ENCODE measurements at places on chromosomes 13 and 19.

GRCh38 chr13:26220575-26220974 lies 1.5 kb downstream of the RNF6 start:
- no peak for DNase-seq

DNA sequence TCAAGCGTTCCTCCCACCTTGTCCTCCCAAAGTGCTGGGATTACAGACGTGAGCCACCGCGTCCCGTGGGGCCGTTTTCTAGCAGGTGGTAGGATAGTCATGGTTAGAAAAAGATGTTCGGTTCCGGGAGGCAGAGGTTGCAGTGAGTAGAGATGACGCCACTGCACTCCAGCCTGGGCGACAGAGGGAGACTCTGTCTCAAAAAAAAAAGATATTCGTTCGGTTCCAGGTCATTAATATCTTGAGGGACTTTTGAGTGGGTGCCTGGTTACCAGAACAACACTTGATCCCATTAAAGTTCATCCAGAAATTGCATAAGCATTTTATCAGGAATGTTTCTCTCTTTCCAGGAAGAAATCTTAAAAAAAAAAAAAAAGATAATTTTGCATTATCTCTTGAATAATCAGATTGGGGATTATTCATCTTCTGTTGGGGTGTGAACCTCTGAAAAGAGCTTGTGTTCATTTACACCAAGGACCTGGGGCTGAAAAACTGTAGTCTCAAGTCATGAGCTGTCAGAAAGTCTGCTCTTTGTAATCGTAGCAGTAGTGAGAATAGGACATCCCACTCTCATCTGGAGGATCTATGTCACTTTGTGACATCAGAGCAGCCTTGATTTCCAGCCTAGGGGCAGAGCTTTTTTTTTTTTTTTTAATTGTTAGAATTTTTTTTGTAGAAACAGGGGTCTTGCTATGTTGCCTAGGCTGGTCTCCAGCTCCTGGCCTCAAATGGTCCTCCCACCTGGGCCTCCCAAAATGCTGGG lies 1.0 kb upstream of the ETHE1 start:
- no peak for DNase-seq

GRCh38 chr19:280541-281009 lies 10.6 kb downstream of the PLPP2 start:
- no peak for DNase-seq

DNA sequence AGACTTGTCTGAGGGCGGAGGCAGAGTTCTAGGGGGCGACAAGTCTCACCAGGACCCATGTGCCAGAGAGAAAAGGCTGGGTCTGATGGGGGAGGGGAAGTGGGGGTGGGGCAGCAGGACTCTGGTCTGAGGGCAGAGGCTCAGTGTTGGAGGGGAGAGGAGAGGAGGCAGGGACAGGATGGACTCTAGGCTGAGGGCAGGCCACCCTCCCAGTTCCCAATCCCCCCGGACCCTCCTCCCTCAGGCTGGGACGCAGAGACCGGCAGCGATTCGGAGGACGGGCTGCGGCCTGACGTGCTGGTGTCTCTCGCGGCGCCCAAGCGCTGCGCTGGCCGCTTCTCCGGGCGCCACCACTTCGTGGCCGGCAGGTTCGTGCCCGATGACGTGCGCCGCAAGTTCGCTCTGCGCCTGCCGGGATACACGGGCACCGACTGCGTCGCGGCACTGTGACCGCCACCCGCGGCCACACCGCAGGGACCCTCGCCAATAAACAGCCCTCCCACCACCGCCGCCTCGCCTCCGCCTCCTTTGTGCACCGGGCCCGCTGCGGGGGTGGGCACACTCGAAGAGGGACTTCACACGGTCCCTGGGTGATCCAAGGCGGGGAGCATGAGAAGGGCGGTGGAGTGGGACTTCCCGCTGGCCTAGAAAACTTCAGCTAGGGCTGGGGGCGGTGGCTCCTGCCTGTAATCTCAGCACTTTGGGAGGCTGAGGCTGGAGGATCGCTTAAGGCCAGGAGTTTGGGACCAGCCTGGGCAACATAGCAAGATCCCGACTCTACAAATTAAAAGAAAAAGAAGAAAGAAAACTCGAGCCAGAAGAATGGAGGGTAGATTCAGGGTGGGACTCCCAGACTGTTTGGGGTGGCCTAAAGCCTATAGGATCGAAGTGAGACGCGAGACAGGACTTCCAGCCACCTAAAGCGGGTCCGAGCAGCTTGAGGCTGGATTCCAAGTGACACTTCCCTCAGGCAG lies 703 bp upstream of the CILP2 start:
- DNase-seq = no peak

GRCh38 chr13:113669231-113669754 lies 2.3 kb downstream of the GRK1 start:
- DNase-seq = no peak

DNA sequence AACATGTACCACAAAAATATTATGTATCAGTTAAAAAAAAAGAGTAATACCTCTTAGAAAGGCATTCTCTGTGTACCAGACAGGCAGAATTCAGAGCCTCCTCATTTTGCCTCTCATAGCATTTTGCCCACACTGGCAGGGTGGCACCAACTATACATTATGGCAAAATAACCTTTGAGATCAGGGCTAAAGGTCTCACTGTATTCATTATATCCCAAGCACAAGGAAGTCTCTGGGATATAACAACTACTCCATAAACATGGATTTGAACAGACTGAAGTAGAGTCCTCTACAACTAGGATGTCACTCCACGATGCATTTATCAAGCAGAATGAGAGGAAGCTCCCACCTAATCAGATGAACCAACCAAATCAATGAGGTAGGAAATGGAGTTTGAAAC lies 10.6 kb downstream of the SUCLA2 start:
- no peak for DNase-seq

DNA sequence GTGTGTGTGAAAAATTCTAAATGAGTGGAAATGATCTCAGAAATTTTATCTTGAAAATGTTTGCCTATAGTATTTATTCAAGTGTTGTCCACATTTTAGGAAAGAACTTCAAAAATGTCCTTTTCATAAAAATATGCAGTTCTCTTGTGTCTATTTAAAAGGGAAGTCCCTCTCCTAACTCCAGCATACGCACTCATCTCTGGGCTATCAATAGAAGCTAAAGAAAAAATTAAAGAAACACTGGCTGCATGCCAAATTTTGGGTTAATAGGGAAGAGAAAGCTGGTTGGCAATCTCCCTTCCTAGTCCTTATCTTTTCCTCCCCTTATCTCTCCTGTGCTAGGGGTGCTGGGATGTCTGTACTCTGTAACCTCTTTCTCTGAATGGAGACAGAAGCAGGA lies 313.3 kb downstream of the ENOX1 start:
- peak; percentile 3 for DNase-seq

GRCh38 chr19:22595918-22596341 lies 38.2 kb upstream of the ZNF492 start:
- no peak for DNase-seq

- no peak for DNase-seq
Observed at GRCh38 chr13:51740698-51741097, 63.3 kb downstream of the DHRS12 start.

DNA sequence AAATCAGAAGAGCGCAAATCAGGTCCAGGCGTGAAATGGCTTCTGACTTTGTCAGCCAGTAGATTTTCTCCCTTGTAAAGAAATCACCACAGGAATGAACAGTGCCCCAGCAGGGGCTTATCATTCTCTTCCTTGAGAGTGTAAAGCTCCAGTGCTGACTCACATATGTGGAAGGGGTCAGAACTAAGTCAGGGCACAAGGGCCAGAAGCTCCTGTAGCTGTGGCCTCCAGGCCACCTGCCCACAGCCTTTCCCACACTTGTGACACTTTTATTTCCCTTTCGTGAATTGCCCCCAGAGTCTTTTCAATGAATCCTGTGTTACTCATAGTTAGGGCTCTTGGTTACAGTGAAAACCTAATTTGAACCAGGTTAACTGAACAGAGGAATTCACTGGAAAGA lies 99.6 kb downstream of the SUCLA2 start:
- no peak for DNase-seq

DNA sequence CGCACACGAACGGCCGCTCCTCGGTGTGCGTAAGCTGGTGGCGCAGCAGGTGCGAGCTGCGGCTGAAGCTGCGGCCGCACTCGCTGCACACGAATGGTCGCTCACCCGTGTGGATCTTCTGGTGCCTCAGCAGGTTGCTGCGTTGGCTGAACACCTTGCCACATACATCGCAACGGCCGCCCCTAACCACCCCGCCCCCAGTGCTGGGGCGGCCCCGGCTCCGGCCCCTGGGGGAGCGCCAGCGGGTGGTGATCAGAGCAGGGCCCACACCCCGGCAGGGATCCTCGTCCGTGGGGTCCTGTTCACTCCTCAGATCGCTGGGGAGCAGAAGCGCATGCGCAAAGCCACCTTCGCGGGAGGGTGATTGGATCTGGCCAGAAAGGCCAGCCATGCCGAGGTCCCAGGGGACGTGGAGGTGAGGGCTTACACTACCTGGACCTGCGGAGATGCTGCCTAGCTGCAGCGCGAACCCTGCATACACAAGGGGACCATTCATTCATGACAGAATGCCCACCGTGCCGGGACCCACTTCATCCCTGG lies 4.7 kb upstream of the UBE2M start:
- DNase-seq = no peak

GRCh38 chr13:89066868-89067466 lies 1395.8 kb downstream of the SLITRK5 start:
- peak; percentile 6 for DNase-seq

GRCh38 chr19:6540918-6541689 lies 10.3 kb downstream of the TNFSF9 start:
- no peak for DNase-seq

GRCh38 chr19:39438270-39438934 lies 2.7 kb upstream of the RPS16 start:
- no peak for DNase-seq

GRCh38 chr13:77040835-77041234 lies 13.9 kb upstream of the FBXL3 start:
- DNase-seq = no peak

DNA sequence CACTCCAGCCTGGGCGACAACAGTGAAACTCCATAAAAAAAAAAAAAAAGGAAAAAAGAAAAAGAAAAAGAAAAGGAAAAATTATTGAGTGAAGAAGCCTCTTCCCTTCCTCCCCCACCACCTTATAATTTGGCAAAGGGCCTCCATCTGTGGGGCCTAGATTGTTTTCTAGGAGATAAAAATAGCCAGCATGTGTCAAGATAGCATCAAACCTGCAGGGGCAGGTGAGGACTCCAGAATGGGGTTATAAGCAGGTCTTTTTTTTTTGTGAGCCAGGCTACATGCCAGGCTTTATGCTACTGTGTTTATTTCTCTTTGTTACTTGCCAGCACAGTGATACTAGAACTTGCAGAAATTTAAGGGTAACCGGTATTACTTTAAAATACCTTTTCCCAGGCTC lies 11.7 kb upstream of the TRIM13 start:
- no peak for DNase-seq

- no peak for DNase-seq
Observed at GRCh38 chr13:45200701-45201232, at the start of gene KCTD4. TSS of gene KCTD4 (minus strand) at chr13:45201045. CDS start at chr13:45194567, 6,478 bp downstream.

- DNase-seq = no peak
Observed at GRCh38 chr19:50358483-50359327, 6.7 kb downstream of the NAPSA start.

DNA sequence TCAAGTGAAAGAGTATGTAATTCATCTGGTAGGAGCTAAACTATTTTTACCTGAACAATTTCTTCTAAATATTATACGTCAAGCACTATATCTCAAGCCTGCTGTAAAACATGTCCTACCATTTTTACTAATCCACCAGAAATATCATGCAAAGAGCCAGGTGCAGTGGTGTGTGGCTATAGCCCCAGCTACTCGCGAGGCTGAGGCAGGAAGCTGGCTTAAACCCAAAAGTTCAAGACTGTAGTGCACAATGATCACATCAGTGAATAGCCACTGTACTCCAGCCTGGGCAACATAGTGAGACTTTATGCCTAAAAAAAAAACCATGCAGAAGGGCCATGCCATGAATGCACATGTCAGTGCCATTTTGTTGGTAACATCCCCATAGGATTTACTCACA lies 20.7 kb upstream of the CLN5 start:
- no peak for DNase-seq

DNA sequence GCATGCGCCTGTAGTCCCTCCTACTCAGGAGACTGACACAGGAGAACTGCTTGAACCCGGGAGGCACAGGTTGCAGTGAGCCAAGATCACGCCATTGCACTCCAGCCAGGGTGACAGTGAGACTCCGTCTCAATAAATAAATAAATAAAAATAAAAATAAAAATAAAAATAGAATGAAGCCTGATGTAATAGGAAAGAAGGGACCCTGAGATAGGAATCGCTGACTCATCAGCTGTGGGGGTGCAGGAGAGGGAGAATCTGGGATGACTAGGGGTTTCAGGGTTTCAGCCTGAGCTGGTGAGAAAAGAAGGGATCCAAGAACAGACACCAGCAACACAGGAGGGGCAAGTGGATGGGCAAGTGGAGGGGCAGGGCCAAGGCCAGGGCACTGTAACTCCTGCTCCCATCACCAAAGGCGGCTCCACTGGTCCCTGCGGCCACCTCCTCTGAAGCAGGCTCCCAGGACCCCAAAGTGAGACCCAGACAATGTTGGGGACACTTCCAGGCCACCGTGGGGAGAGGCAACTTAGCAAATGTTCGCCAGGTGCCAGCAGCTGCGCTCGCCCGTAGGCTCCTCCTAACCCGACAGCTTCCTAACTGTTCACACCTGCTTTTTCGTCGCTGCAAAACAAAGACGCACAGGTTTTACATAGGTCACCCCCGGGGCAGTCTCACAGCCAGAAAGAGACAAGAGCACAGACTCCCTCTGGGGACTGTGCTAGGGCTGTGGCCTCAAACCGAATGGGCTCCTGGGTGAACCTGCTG lies 1.2 kb downstream of the HAUS8 start:
- DNase-seq = no peak

DNA sequence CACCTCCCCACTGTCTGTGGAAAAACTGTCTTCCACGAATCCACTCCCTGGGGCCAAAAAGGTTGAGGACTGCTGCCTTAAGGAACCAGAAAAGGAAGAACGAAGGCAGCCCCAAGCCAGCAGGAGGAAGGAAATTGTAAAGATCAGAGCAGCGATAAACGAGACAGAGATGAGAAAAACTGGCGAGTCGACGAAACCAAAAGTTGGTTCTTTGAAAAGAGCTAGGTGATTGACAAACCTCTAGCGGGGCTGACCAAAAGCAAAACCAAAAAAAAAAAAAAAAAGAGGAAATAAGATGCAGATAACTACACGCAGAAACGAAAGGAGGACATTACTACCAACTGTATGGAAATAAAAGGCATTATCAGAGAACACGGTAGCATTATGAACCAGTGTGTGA lies 76.9 kb downstream of the GADD45B start:
- DNase-seq = no peak

DNA sequence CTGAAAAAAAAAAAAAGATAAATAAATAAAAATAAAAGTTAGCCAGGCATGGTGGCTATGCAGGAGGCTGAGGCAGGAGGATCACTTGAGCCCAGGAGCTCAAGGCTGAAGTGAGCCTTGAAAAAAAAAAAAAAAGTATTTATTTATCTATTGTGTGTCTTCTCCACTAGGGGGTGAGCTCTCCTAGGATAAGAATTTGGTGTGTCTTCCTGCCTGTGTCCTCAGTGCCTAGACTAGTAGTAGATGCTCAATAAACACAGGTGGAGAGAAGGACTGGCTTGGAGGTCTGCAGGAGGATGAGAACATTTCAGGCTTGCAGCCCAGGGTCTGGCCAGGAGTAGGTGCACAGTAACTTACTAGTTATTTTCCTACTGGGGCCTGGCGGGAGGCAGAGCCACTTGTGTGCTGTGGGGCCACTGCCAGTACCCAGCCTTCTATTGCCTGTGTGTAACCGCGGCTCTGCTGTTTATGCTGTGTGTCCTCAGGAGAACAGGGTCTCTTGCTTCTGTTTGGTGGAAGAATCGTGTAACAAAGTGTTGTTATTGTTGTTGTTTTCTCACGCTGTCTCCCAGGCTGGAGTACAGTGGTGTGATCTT lies 5.4 kb downstream of the LMTK3 start:
- DNase-seq = peak; percentile 57

- no peak for DNase-seq
Observed at GRCh38 chr13:42947925-42948324, 44.1 kb downstream of the EPSTI1 start.

Data from DMS 273 treated with DMSO at 0.1 percent for 48 hours (cell line).